ENCODE measurements at places on chromosomes 2 and 18.

DNA sequence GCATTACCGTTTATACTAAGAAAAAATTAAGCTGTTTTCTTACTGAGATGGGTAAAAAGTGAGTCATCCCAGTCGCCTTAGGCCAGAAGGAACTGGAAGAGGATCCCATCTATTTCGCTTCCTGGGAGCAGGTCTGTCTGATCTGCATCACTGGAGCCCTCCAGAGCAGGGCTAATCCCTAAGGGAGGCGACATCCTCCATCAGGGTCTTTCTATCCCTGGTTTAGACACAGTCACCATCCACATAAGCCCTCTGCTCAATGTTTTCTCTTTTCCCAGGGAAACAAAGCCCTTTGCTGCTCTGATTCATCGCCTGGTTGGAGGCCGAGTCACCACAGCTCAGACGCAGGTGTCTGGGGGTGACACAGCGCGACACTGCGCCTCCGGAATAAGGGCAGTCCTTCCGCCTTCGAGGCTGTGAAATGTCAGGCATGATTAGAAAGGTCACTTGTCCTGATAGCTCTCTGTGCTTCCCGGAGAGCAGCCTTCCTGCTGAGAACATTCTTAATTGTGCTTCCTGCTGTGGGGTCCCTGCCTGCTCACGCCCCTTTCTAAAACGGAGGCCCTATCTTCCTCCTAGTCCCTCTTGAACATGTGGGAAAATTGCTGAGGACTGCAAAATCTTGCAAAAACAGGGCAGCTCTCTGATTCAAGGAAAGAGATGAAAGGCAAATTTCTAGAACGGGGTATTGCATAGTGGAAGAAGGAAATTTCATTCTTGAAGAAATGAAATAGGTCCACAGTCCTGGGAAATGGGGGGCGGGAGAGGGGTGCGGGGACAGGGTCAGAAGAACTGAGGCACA, 56.3 kb downstream of the MARCHF4 start:
- DNase-seq = no peak

GRCh38 chr2:180905461-180905860, 74.9 kb upstream of the UBE2E3 start:
- no peak for DNase-seq

DNA sequence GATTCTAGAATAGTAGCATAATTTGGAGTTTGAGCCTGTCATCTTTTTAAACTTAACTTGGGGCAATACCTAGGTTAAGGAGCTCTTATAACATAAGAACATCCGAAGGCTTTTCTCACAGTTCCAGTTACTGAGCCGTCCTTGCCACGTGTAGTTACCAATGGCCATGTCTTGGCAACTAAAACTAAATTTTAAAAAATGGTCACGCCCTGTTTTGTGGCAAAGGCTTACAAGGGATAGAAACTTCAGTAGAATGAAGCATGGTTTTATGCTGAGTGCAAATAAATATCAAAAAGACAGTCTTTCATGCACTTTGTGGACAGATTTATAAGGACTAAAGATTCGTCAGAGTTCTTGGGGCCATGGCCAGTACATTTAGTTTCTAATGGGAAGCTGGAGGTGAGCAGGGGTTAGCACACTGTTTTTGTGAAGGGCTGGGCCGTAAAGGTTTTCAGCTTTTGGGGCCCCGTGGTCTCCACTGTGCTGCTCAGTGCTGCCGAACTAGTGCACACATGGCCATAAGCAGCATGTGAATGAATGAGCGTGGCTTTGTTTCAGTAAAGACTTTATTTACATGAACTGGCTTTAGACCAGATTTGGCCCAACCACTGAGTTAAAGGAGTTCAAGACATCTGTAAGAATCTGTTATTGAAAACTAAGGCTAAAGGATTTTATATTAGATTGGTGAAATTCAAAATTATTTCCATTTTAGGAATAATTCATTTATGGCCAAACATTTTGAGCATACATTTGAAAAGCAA, 41.1 kb downstream of the GRHL1 start:
- no peak for DNase-seq

GRCh38 chr2:211237586-211238275, 681.3 kb downstream of the CPS1 start:
- DNase-seq = no peak

DNA sequence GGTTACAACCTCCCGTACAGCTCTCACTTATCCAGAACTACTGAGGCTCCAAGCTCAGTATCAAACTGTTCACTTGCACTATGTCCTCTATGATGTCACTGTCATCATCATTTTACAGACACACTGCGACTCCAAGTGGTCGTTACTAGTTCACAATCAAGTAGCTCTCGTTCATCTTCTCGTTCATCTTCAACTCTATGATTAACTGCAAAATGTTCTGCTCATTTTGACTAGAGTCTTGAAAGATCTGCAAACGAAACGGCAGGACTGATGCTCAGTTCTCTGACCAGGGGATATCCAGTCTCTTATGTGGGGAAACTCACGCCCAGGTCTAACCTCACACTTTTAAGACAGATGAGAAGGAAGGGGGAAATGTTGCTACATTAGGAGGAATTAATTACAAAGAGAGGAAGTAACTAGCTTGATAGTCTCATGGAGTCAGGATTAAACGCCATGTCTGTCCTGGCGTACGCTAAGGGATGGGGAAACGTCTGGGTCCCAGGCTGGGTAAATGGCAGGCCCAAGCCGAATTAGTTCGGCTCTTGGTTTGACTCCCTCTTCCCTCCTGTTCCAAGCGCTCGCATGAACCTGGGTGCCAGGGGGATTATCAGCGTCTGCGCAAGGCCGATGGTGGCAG, 794 bp upstream of the CHCHD5 start:
- no peak for DNase-seq
